SW 1271 (cell line): ENCODE measurements at places on chromosomes 7 and 10.

DNA sequence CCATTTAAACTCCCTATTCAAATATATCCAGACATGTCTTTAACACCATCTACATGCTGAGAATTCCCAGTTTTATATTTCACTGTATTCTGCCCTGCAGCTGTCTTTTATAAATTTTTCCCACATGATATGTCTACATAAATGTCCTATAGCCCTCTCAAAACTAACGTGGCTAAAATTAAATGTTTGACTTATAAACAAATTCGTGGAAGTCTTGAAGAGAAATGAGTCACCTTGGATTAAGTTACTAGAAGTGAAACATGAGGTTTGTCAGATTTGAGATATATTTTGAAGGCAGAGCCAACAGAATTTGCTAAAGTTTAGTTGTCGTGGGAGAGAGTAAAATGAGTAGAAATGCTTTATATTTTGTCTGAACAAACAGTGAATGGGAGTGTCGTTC, 386.9 kb upstream of the CNTNAP2 start:
- no peak for DNase-seq

GRCh38 chr10:73867871-73868631, 6.3 kb downstream of the CAMK2G start:
- no peak for DNase-seq

GRCh38 chr10:89633484-89633883, 11.6 kb downstream of the PANK1 start:
- DNase-seq, result no peak

DNA sequence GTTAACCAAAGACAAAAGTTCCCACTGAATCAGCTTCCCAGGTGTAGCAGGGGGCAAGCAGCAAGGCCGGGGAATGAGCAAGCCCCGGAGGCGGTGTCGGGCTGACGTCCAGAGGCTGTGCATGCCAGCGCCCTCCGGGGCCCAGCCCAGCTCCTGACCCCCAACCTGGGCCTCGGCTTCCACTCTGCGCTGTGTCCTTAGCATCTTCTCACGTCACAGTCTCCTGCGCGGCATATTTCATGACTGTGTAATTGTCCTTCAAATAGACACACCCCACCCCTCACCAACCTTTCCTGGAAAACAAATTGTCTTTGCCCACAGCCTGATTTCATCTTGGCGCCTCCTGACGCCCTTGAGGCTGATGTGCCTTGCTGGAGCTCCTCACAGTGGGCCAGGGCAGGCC, 133.5 kb downstream of the RGS10 start:
- no peak for DNase-seq

GRCh38 chr7:93148727-93149126, 542 bp upstream of the SAMD9L start:
- no peak for DNase-seq

DNA sequence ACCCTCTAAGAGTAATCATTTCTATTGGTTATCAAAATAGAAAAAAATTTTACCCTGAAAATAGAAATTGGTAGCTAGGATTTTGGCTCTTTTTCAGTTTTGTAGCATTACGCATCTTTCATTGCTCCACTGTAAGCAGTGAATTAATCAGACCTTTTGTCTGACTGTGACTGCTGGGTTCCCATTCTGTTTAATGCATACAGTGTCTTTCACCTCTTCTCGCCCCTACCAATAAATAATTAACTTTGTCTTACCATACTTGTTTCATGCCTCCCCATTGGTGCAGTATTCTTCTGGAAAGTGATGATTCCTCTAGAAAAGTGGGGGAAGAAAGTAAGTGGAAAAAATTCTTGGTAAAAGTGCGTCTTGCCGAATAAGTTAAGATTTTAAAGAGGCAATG, 73.2 kb downstream of the AP3M1 start:
- no peak for DNase-seq

DNA sequence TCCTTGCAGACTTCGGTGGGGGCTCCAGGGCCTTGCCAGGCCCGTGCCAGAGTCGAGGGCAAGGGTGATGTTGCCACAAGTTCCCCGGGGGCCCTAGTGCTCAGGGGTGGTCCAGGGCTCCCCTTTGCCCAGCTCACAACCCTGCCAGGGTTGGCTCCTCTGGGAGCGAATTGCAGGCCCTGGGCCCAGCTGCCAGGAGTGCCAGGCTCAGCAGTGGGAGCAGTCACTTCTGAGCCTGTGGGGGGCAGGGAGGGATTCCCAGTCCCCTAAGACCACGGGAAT, 43.8 kb downstream of the TCERG1L start:
- DNase-seq, result no peak

DNA sequence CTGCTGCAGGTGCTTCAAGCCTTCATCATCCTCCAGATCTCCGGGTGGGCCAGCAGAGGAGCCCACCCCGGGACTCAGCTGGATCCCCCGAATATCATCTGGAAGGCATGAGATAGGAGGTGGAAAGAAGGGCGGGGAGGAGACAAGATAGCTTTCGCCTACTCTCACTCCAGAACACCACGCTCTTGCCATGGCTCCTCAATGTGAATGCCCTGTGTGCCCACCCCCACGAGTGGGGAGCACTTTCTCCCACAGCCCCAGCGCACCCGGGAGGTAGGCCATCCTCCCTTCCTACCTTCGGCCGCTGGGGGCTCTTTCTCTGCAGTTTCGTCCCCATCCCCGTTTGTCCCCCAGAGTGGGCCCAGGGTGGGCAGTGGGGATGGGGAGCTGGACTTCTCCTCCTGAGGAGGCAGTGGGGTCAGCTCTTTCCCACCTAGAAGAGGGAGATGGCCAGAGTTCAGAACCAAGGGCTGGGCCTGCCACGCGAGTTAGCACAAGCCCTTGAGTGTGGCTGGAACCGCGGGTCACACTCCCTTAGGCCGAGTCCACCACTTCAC, 8.9 kb downstream of the GIGYF1 start:
- no peak for DNase-seq

GRCh38 chr7:37684927-37685326, 1.4 kb downstream of the GPR141 start:
- no peak for DNase-seq

GRCh38 chr10:112404617-112405016, 30.7 kb downstream of the ACSL5 start:
- DNase-seq, result no peak

DNA sequence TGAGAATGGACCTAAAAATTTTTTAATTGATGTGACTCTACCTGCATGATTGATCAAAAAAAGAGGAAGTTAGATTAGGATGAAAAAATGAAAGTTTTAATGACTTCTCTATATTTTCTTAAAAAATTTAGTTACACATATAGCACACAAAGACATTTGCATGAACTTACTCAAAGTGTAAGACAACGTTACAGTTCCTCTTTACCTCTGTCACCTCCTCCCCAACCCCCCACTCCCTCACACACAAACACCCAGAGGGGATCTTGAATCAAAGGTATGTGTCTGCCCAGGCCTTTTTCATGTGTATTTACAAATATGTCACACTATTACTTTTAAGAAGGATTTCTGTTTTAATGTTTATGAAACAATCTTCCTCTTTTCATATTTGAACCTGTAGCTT, 20.6 kb upstream of the CDCA7L start:
- DNase-seq, result no peak

DNA sequence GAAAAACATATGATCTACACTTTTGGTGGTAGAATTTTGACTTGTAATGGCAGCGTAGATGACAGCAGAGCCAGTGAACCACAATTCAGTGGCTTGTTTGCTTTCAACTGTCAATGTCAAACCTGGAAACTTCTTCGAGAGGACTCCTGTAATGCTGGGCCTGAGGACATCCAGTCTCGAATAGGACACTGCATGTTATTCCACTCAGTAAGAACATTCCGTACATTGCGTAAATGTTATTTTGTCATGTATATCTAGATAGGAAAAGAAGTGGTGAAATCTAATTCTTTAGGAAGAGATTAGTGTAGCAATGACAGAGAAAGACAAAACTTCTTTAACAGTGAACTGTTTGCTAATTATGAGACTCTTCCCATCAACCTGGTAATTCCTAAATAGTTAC, 112.9 kb downstream of the PODXL start:
- DNase-seq, result no peak

DNA sequence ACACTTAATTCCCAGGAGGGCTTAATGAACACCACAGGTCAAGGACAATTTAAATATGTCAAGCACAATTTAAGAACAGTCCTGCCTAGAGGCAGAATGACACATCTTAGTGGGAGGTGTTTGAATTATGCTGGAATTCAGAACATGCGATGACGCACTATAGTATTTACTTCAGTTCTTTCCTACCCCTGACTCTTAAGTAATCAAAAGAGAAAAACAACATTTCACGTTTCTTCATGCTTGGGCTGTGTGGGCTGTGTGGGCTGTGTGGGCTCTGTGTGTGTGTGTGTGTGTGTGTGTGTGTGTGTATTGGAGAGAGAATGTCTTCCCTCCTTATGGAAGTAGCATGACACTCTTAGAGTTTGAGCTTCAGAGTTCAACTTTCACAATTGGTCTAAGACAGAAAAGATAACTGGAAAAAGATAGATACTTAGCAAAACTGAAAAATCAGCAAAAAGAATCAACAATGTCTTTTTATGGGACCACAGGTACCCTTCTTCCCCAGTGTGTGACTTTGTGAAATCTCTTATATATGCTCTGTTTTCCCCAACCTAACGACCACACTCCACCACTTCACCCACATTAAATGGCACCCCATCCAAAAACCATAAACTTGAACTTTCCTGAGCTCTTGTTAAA, 33.7 kb upstream of the CABCOCO1 start:
- DNase-seq, result no peak

GRCh38 chr10:33869028-33869427, 534.6 kb upstream of the NRP1 start:
- DNase-seq, result no peak

GRCh38 chr7:130734815-130735716, 1.1 kb upstream of the KLF14 start:
- DNase-seq, result no peak

- peak; percentile 27 for DNase-seq
Observed at GRCh38 chr10:89301232-89301631, 614 bp upstream of the IFIT2 start.

DNA sequence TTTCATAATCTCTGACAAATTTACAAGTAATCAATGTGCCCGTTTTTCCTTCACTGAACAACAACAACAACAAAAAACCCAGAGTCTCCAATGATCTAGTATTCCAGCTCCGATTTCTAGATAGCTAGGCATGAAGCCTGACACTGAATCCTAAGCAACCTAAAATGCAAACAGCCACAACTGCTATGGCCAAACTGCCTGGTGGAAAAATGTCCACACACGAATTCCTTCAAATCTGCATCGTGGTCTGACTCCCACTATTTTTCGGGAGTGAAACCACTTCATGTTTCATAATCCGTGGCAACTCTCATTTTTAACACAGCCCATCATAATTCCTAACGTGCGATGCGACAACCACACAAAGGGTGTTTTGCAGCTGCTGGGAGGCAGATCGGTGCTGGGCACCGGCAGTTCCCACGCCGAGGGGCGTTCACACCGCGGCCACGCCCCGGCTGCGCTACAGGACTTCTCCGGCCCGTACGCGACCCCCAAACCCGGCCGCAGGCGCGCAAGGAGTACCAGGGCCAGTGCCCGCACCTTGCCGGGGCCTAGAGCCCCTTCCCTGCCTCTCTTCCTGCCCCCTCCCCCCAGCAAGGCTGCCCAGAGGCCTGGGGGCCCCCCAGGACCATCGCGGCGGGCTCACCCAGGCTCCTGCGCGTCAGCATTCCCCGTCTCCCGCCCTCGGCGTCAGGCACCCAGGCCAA, 814 bp downstream of the RUFY2 start:
- DNase-seq, result peak; percentile 48

DNA sequence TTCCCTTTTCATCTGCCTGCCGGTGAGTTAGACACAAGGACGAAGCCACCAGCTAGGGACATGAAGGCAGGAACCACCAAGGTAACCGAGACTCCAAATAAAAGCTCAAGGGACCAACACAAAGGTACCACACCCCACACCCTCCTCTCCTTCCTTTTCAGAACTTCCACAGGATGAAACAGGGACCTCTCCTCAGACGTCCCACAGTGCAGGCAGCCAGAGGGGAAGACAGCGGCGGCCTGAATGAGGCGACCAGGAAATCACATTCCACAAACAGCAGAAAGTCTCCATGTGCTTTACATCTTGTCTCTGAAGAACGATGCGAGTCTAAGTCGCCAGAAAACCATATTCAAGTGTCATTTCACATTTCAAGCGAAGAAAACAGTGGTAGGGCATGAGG, 97.8 kb downstream of the DIP2C start:
- no peak for DNase-seq

DNA sequence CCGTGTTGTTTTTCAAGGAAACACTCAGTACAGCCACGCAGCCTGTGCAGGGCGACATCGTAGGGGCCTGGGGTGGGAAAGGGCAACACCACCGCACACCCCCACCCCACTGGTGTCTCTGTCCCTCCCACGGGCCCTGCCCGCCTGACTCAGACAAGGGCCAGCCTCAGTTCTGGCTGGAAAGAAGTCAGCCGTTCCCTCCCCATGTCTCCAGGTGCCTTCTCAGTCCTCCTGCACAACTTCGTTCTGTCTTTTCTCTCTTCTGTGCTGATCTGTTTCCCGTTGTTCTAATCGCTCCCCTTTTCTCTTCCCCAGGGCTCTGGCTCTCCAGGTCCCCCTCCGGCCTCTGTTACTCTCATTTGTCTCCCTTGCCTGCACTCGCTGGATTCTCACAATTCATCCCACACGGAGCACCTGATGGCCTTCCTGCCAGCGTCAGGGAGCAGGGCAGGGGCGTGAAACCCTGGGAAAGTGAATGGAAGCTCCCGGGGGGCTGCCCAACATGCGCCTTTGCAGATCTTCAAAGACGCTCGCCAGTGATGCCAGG, 97.7 kb downstream of the WDR37 start:
- no peak for DNase-seq

- no peak for DNase-seq
Observed at GRCh38 chr10:72073708-72074573, 14.4 kb downstream of the SPOCK2 start.

- DNase-seq, result peak; percentile 90
Observed at GRCh38 chr7:116706668-116707126, 34.7 kb downstream of the MET start.

DNA sequence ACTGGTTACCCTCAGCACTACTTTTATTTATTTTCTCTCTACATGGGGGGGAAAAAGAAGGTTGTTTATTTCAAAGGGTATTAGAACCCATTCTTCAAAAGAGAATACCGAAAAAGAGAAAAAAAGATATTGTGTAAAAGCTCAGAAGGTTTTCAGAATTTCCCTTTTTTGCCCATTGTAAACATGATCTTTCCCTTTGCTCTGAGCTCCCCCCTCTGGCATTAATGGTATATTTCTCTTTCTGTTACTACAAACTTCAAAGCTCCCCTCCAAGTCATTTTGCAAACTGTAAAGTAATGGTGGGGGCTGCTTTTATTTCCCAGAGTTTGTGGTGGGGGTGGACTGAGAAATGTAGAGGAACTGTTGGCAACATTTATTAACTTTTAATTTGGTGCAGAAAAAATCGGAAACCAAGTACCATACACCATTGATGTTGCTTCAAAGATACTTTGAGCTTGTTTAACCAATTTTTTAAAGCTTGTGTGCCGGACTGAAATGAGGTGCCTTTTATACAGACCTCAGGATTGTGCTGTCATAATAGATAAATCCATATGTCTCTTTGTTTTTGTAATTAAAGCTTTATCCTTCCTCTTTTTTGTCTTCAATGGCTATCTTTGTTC, 181.5 kb downstream of the EXOC4 start:
- DNase-seq, result no peak
